ENCODE measurements at places on chromosomes 3 and 15.

DNA sequence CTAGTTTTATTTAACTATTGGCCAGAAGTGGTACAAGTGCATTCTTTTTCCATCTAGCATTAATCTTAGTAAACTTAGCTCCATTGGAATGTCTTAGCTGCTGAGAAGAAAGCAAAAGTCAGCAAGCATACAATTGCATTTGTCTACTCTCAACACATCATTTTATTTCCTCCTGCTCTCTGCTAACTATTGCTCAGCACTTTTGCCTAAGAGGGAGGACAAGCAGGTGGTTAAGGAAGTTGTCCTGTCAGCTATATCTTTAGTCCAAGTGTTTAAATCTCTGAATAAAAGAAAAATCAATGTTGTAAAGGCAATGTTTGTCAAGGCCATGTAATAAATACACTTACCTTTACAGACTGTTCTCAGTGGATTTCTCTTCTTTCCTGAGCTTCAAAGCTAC, 51.0 kb downstream of the FHIT start:
- no peak for DNase-seq

DNA sequence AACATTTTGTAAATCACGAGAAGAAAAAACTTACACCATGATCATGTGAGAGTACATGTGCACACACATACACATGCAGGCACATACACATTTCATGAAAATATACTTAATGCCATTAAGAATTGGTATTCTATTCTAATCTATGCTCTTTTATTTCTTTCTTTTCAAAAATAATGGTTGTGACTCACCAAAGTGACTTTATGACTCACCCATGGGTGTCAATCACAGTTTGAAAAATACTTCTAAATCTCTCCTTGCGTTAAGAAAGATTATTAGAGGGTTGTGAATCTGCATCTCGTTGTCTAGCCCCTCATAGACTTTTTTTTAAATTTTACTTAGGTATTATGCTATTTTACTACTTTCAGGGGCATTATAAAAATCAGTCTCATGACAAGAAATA, 254.2 kb downstream of the TUSC7 start:
- DNase-seq, result no peak

DNA sequence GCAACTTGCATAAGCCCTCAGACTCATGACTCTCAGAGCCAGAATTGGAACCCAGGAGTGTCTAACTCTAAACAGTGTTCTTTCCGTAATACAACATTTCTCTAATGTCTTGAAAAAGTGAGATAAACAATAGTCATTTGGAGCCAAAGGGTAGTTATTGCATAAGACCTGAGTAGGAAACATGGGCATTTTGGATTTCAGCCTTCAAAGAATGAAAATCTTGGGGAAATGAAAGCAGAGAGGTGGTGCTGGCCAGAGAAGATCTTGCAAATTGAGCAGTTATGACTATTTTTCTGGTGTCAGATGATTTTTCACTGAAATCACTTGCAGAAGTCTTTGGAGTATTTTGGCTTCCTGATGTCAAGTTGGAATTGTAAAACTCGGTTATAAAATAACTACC, 379.4 kb downstream of the DIPK2A start:
- DNase-seq, result no peak

DNA sequence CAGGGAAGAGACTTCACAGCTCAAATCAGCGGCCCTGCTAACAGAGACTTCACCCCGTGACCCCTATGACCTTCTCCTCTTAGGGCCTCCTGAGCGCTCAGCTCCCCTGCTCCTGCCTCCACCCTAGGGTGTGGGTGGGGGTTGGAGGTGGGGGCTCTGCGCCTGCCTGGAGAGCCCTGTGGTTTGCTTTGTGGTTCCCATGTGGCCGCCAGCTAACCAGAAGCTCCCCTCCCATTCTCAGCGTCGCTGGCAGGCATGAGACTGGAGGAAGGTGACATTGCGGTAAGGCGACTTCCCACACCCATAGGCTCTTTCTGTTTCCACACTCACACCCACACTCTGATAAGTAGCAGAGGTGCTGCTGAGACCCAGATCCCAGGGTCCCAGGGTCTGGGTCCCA, 27.6 kb downstream of the XYLB start:
- no peak for DNase-seq

DNA sequence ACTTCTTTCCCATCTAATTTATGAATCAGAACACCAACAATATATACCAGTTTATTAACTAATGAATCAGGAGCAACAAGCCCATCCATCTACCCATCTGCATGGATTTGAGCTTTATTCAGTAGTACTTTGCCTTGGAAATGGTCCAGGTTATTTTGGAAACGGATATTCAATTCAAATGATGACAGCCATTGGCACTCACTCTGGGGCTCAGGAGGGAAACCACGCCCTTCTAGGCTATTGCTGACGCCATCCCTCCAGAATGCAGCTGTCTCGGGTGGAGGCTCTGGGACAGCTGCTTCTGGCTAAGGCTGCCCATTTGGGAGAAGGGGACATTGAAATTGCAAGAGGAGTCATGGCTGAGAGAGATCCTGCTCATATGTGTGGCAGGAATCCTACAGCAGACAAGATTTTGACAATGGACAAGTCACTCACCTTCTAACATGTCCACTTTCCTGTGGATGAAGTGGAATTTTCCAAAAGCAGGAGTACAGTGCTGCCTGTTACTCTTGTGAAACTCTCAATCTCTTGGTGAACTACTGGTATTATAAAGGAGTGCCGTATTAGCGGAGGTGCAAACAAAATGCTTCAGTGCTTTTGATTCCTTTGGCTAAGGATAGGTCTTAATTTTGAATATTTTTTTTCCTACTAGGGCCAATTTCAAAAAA, 29.3 kb upstream of the TRAK1 start:
- DNase-seq, result no peak

DNA sequence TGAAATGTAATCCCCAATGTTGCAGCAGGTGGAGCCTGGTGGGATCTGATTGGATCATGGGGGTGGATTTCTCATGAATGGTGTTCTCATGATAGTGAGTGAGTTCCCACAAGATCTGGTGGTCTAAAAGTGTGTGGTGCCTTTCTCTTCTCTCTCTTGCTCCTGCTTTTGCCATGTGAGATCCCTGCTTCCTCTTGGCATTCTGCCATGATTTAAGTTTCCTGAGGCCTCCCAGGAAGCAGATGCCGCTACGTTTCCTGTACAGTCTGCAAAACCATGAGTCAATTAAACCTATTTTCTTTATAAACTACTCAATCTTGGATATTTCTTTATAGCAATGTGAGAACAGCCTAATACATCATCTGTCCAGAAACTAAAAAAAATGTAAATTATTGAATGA, 298.3 kb downstream of the MEX3B start:
- DNase-seq, result no peak

DNA sequence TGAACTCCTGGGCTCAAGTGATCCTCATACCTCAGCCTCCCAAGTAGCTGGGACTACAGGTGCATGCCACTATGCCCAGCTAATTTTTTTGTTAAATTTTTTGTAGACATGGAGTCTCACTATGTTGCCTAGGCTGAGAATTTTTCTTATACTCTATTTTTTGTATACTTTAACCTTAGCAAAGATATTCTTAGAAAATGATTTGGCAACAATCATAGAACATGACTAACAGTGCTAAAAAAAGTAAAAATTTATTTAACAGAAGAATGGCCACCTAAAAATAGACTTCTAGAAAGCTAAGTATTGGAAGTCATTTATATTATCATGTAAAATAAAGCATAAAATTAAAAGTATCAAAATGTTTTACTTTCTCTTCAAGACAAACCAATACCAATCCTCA, 322.3 kb downstream of the PLCL2 start:
- no peak for DNase-seq

DNA sequence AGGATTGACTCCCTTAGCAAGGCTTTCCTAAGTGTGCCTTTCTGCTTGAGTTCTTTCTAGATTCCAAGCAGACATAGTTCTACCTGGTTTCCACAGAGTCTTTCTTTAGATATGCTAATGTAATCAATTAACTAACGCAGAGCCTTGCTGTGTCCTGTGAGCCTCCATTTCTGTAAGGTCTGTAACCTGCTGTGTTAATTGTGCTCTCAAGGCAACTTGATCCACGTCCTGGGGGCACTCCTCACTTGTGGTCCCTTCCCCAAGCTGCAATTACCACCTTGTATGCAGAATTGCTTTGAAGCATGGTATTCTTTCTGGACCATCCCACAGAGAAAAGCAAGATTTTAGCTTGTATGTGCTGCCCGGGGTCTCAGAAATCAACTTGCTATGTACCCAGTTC, 29.5 kb upstream of the THSD4 start:
- DNase-seq, result no peak

- DNase-seq, result no peak
These were observed 8.9 kb downstream of the TPM1 start for GRCh38 chr15:63051156-63052066.

- no peak for DNase-seq
These were observed 27.1 kb downstream of the DNAJC13 start for GRCh38 chr3:132444383-132444782.

GRCh38 chr15:63250312-63250965, 27.0 kb upstream of the APH1B start:
- DNase-seq, result no peak

DNA sequence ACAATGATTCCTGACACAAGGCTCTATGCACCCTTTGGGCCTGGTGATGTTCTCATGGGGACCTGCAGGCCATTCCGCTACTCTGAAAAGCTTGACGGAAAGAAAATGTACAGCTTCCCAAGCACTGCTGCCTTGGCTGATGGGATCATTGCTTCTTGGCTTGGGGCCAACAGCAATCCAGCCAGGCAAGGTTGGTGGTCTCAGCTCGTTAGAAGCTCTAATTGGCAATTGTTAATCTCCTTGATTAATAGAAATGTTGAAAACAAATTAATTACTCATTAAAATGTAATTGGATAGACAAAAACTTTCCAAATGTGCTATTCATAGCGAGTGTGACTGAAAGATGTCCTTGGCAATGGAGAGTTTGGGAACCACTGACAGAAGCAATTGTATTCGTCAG, 16.3 kb upstream of the MYZAP start:
- DNase-seq, result no peak

DNA sequence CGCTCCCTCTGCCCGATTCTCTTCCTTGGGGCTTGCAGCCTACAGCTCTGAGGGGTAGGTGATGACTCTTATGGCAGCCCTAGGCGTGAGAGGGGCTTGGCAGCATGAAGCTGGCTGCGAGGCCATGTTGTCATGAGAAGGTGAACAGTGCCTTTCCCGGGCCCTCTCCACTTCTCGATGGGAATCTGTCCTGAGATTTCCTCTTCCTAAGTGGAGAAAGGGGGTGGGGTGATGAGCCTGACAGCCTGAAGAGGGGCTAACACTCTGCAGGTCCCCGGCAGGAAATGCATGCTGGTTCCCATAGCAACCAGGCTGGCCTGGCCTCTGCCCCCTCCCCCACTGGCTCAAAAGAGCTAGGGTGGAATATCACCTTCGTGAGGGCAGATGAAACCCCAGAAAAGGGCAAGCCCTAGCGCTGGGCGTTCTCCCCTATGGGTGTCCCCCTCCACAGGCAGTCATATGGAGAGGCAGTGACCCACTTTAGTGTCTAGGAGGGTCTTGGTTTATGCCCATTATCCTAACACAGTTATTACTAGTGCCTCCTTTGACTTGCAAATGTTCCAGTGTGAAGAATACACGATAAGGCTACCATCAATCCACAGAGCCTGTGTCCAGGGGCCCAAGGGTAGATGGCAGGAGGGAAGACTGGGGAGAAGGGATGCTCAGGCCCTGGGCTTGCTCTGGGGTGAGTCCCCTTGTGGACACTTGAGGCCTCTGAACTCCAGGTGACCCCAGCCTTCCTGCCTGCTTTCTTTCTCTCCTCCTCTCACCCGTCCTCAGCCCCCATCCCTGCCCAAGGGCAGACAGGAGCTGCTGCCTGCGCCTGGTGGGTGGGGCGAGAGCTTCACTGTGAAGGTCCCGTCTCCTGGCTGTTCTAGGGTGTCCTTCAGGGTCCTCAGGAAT, 13.2 kb downstream of the EPHB3 start:
- no peak for DNase-seq

DNA sequence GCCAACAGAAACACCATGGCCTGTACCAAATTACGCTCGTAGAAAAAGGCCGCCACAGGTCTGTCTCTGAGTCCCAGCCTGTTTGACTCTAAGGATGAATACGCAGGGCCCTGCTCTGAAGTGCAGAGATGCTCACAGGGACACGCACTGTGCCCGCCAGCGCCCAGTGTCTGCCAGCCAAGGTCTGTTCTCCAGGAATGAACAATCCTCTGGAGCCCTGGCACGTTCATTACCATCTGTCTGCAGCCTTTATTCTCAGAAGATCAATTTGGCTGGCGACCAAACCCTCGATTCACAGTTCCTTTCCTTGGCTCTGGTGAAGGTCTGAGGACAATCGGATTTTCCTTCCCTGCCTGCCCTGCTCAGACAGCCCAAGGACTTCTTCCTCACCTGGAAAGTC, 66.3 kb downstream of the NIPA2 start:
- DNase-seq, result no peak

GRCh38 chr15:42085236-42085605, 9.1 kb downstream of the PLA2G4D start:
- no peak for DNase-seq

GRCh38 chr3:137097386-137097785, 139.6 kb downstream of the IL20RB start:
- DNase-seq, result no peak

- DNase-seq, result no peak
These were observed 54.6 kb downstream of the CCR3 start for GRCh38 chr3:46296826-46297225.

GRCh38 chr15:81256916-81257315, 60.2 kb downstream of the IL16 start:
- no peak for DNase-seq

- DNase-seq, result no peak
These were observed 40.0 kb downstream of the WNT7A start for GRCh38 chr3:13839726-13840340.

DNA sequence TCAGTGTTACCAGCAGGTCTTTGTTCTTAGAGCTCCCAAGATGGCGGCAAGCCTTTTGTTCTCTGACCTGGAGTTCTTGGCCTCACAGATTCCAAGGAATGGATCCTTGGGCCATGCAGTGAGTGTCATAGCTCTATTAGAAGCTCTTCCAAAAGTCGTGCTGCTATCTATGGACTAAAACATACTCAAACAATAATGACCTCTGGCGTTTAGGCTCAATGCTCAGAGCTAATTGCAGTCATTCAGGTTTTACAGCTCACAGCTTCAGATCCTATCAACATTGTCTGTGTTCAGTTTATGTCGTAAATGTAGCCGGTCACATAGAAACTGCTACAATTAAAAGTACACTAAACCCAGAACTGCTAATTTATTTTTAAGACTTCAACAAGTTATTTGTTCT, 22.2 kb downstream of the CCRL2 start:
- no peak for DNase-seq

DNA sequence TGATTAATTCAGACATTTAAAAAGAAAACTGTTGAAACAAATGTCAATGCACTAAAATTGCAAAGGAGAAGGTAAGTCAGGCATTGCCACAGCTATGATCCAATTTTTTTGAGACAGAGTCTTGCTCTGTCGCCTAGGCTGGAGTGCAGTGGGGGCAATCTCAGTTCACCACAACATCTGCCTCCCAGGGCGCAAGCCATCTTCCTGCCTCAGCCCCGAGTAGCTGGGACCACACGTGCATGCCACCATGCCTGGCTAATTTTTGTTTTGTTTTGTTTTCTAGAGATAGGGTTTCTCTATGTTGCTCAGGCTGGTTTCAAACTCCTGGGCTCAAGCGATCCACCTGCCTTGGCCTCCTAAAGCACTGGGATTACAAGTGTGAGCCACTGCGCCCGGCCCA, 117.6 kb downstream of the FMN1 start:
- no peak for DNase-seq
